ENCODE measurements at places on chromosomes 6 and 20. TPM values are rescaled to one million over a fixed set of nuclear protein-coding genes. Genes with fewer than 3 reads are reported as not detected.

Gene ABHD16B
- total RNA-seq = not detected

Gene NOP56
- total RNA-seq = 354 TPM

Gene TNFRSF21
- 76.0 TPM for total RNA-seq

Gene ZDHHC14
- total RNA-seq = 19.9 TPM

DNA sequence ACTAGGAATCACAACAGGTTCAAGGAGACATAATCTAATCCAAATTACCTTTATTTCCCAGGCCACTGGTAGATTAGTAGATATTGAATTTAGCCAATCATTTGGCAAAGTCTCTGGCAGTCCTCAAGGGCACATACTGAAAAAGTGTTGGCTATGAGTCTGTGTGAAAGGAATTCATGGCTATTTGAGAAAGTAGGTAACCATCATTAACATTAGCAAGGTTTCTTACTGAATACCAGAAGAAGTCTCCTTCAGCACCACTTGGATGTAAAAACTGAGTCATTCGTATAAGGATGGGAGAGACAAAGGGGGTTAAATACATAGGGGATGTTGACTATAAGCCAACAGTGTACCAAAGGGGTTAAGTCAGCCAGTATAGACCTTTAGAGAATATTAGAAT lies 36.7 kb downstream of the AGPAT4 start:
- no peaks in the 10 kb centered on the region for H3K4me1 ChIP-seq
- no peaks in the 10 kb centered on the region for H3K36me3 ChIP-seq
- no peaks in the 10 kb centered on the region for H3K27me3 ChIP-seq
- no peak overlapping the region for H3K4me3 ChIP-seq

DNA sequence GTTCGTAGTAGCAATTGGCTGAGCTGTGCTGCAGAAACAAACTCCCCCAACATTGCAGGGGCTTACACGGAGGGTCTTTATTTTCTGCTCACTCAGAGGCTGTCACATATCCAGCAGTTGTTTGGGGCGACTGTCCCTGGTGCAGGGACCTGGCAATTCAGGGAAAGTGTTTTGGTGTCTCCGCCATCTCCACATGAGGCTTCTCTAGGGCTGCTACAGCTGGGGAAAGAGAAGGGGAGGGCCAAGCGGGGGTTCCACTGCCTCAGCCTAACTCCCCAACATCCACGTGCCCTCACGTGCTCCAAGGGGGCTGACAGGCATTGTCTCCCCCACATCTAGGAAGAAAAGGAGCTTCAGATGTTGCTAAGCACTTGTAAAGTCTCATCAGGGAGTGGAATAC lies 61.3 kb upstream of the NXT1 start:
- DNase-seq = no peak
- no peak overlapping the region for H3K4me3 ChIP-seq
- no peak overlapping the region for H3K27ac ChIP-seq
- H3K4me1 ChIP-seq = no peaks in the 10 kb centered on the region
- H3K27me3 ChIP-seq = no peaks in the 10 kb centered on the region
- no peaks in the 10 kb centered on the region for H3K36me3 ChIP-seq

- H3K4me3 ChIP-seq = no peak overlapping the region
- DNase-seq = no peak
- H3K27ac ChIP-seq = no peak overlapping the region
- H3K27me3 ChIP-seq = no peaks in the 10 kb centered on the region
- no peaks in the 10 kb centered on the region for H3K4me1 ChIP-seq
Measured at GRCh38 chr6:85396159-85396808, 53.6 kb upstream of the NT5E start.

DNA sequence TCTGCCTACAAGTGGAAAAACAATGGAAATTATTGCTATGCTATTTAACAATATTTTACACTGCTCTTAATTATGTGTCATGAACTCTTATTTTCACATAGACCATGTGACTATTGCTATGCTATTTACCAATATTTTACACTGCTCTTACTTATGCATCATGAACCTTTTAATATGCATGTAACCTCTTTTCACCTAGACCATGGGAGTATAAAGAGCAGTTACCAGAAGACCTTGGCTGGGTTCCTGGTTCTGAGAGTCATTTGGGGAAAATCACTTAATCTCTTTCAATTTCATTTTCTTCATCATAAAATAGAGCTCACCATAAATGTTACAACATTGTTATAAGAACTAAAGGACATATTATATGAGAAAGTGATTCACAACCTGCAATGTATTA lies 223.8 kb upstream of the RNF217 start:
- no peak for DNase-seq
- H3K4me3 ChIP-seq = no peak overlapping the region
- H3K36me3 ChIP-seq = no peaks in the 10 kb centered on the region

Gene NDRG3
- total RNA-seq = 36.0 TPM

Gene EMILIN3
- total RNA-seq = 0.54 TPM

Gene CLIC5
- 0.05 TPM for total RNA-seq

Gene BPI
- not detected for total RNA-seq

Gene TEAD3
- 10.7 TPM for total RNA-seq

DNA sequence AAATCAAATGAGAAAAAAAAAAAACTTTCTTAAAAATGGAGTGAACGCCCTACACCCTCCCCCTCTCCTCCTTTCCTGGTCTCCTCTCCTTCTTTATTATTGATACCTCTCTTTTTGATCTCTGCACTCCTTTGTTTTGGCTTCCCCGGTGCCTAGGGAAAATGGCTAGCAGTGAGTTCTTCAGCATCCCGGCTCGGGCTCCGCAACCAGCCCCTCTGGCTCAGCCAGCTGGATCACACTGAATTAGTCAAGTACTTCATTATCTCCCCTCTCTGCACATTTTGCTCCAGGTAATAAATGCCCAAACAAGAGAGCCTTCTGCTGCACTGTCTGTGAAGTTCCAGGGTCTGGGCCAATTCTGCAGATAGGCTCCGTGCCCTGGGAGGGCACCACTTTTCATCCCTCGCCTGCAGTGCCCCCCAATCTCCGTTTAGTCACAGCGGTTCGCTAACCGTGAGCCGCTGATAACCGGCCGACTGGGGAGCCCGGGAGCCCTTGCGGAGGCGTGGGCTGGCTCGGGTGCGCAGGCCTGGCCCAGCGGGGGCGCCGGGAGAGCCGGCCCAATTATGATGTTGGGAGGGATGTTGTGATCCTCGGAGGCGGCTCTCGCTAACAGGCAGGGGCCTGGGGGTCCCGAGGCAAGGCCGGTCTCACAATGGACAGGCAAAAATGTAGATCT lies 301.9 kb downstream of the TFAP2A start:
- no peaks in the 10 kb centered on the region for H3K4me1 ChIP-seq
- no peak for DNase-seq
- H3K4me3 ChIP-seq = no peak overlapping the region
- H3K27ac ChIP-seq = no peak overlapping the region
- H3K36me3 ChIP-seq = no peaks in the 10 kb centered on the region
- H3K27me3 ChIP-seq = no peaks in the 10 kb centered on the region

- H3K4me3 ChIP-seq = no peak overlapping the region
- no peaks in the 10 kb centered on the region for H3K27me3 ChIP-seq
- no peak for DNase-seq
- no peak overlapping the region for H3K27ac ChIP-seq
Measured at GRCh38 chr6:44007818-44008621, 119.2 kb downstream of the MRPL14 start.

- no peaks in the 10 kb centered on the region for H3K27me3 ChIP-seq
- peaks cover 6% of the 10 kb centered on the region for H3K4me1 ChIP-seq
- H3K4me3 ChIP-seq = peak overlapping the region; percentile 71
- H3K27ac ChIP-seq = peak overlapping the region; percentile 53
- DNase-seq = no peak
- H3K36me3 ChIP-seq = peaks cover 2% of the 10 kb centered on the region
Measured at GRCh38 chr20:32762754-32763201, 593 bp downstream of the DNMT3B start.
